Activated CD4-positive, CD25-positive, alpha-beta regulatory T cell (primary cell): ENCODE measurements at places on chromosomes 5 and 9.

- DNase-seq: no peak
Observed at GRCh38 chr5:148798786-148799185, 27.6 kb upstream of the ADRB2 start.

DNA sequence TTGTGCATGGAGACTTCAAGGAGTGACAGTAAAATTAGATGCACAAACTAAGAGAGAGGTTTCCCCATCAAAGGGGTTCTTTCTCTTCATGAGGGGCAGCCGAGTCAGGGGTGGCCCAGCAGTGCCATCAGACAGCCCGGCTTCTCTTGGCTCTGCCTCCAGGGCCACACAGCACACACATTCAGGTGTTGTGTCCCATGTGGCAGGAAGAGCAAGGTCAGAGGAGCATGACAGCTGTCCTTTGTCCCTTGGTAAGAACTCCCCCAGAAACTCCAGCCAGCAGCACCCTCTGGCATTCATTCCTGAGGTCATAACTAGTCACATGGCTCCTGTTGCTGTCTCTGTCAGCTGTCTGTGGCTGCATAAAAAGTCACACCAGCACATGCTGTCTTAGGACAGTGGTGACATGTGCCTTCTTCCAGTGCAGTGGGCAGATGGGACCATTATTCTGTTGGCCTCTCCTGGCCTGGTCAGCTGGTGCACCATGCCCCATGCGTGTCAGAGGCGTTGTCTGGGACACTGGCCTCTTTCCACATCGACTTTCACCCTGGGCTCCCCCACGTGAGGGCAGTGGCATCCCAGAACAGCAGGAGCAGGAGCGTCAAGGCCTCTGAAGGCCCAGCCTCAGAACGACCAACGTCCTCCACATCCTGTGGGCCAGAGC is 78.4 kb upstream of the OTULINL start:
- no peak for DNase-seq

DNA sequence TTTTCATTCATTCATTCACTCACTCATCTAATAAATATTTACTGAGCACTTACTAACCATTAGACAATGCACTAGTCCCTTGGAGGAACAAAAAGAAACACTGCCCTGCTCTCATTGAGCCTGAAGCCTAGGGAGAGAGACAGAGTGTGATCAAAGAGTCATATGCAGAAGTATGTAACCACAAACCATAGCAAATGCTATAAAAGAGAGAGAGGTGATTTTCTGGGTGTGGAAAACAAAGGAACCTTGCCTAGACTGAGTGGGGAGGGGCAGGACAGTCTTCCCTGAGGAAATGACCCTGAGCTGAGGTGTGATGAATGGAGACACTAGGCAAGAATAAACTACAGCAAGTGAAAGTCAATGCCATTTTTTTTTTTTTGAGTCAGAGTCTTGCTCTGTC is 10.8 kb upstream of the ADRA1B start:
- no peak for DNase-seq

- DNase-seq: no peak
Observed at GRCh38 chr5:56406221-56406620, 173.1 kb upstream of the ANKRD55 start.

DNA sequence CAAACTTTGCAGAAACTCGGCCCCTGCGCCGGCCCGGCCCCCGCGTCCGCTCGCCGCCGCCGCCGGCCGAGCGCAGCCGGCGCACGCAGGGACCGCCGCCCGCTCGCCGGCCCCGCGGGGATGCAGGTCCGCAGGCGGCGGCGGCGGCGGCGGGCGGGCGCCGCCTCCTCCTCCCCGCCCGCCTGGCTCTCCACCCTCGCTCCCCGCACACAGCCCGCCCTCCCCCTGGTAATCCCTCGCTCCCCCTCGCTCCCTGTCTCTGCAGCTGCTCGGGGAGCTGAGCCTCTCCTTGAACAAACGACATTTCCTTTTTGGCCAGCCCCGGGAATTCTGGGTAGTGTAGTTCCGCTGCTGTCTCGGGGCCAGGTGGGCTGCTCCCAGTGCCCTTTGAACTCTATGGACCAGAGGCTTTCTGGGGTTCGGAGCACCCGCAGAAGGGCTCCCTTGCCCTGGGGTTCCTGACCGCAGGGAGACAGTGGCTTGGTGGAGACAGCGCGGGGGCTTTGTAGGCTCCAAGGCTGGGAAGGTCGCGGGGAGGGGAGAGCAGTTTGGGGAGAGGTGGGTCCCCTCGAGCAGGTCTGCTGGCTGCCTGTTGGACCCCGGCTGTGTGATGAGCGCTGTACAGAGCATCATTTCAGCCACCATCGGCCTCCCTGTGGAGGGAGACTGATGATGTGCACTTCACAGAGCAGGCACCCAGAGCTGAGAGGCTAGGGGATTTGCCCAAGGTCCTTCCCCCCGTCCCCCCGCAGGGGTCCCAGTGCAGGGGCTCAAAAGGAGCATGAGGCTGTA is 1.8 kb upstream of the FAM78A start:
- DNase-seq: peak; percentile 36

GRCh38 chr9:92044936-92045335 is 70.3 kb downstream of the SPTLC1 start:
- DNase-seq: no peak

GRCh38 chr9:92119586-92119985 is 4.4 kb upstream of the SPTLC1 start:
- no peak for DNase-seq

DNA sequence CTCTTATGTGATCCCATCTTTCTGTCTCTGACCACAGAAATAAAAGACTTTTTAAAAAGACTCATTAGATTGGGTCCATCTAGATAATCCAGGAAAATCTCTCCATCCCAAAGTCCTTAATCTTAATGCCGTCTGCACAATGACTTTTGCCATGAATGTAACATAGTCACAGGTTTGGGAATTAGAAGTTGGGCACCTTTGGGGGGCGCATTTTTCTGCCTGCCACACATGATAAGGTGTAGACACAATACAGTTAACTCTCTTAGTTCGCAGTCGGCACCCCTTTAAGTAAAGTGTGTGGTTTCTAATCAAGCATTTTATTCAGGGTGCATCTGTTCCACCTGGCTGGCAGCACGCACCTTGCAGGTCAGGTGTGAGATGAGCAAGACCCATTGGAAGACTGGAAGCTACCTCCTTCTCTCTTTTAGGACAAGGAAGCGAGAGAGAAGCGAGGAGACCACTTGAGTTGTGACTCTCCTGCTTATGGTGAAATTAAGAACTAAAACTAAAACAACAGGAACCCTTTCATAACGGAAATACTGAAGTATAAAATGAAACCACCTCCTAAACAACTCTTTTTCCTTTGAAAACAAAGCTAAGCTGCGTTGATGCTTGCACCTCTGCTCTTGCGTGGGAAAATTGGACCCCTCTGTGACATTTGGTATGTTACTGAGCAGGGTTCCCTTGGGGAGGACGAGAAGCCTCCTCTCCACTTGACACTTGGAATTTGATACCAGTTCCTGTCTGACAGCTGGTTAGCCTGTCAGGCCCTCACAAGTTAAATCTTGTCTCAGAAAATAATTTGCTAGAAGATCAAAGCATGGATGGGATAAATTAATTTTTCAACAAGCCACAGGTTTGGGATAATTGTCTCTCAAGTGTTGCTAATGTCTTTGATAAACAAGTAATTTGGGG is 304.6 kb upstream of the DMRT1 start:
- no peak for DNase-seq

GRCh38 chr5:37742111-37742510 is 97.7 kb downstream of the GDNF start:
- DNase-seq: no peak

DNA sequence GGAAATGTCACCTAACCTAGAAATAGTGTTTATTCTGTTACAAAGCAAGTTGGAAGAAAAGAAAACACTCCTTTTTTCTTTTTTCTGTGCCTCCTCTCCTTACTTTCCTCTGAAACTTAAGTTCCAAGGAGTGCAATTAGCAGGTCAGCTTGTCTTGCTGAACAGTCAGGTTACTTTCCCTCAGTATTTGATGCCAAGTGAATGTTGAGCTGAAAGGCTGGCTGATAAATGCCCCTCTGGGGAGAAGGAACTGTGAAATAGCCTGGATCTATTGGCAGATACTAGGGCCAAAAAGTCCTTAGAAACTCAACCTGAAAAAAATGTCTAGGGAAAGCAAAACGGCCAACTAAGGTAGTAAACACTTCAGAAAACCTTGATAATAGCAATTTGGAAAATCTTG is 43.6 kb downstream of the GRIA1 start:
- no peak for DNase-seq

DNA sequence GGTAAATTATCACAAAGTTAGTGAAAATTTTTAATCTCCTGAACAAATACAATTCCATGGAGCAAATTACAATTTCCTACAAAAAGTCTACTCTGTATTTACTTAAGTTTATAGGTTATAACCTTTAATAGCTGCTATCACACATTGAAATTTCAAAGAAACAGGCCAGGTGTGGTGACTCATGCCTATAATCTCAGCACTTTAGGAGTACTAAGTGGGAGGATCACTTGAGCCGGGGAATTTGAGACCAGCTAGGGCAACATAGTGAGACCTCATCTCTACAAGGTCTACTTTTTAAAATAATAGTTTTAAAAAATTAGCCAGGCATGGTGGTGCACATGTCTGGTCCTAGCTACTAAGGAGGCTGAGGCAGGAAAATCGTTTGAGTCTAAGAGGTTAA is 50.3 kb downstream of the HINT1 start:
- no peak for DNase-seq

- no peak for DNase-seq
Observed at GRCh38 chr9:133942206-133942975, 49.7 kb downstream of the VAV2 start.

DNA sequence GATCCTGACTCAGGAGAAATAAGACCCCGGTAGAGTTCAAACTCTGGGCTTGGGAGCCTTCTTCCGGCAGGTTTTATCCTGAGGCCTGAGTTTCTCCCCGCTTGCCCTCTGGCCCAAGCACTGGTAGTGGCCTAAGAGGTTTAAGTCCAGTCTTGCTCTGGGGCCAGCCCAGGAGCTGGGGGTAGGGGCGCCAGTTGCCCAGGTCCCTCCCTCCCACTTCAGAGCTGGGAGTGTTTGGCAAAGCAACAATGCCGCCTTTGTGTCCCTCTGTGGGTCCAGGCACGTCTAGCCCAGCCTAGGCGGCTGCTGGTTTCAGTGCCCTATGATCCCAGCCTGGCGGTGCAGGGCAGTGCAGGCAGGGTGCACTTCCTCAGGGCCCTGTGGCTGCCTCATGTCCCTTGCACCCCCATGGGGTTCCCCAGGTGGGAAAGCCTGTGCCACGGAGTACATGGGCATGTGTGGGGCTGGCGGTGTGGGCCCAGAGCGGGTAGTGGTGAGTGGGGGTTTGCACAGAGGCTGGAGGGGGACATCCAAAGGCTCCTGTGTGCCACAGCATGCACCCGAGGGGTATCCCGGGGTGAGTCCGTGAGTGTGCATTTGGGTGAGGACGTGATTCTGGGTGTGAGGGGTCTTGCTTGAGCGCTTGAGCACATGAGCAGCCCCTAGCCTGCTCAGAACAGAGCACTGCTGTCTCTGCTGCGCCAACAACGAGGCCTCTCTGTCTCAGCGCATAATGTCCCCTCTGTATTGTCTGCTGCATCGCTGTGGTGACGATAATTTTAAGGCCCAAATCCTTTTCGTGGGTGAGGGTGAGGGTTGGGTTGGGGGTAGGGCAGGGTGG is 61.7 kb upstream of the PSD2 start:
- DNase-seq: no peak

DNA sequence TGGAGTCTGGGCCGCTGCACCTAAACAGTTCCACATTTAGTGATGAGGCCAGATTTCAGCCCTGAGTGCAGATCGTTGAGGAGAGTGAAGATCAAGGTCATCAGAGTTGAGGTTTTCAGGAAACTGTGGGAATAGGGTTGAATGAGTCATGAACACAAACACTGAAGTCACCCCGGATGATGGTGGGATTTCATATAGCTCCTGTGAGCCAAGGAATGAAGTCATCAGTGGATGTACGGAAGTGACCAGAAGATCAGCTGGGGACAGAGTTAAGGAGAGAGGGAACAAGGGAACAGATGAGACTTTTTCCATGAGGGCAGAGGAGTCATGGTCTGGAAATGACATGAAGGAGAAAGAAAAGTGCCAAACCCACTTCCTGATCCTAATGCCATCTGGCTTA is 36.5 kb downstream of the PALM2AKAP2 start:
- no peak for DNase-seq

DNA sequence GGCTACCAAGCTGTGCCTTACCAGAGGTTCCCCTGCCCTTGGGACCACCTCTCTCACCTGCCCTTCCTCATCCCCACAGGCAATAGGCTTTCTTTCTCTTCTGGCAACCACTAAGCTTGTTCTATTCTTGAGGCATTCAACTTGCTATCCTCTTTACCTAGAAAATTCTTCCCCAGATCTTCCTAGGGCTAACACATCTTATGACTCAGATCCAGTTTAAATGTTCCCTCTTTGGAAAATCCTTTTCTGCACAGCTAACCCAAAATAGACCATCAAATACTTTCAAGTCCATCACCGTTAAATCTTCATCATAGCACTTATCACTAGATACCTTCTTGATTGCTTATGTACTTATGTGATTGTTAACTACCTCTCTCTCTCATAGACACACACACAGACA is 93.7 kb downstream of the ENC1 start:
- no peak for DNase-seq

GRCh38 chr9:85215416-85215815 is 526.3 kb downstream of the AGTPBP1 start:
- no peak for DNase-seq

- peak; percentile 24 for DNase-seq
Observed at GRCh38 chr9:125241863-125242739, 958 bp upstream of the HSPA5 start.

DNA sequence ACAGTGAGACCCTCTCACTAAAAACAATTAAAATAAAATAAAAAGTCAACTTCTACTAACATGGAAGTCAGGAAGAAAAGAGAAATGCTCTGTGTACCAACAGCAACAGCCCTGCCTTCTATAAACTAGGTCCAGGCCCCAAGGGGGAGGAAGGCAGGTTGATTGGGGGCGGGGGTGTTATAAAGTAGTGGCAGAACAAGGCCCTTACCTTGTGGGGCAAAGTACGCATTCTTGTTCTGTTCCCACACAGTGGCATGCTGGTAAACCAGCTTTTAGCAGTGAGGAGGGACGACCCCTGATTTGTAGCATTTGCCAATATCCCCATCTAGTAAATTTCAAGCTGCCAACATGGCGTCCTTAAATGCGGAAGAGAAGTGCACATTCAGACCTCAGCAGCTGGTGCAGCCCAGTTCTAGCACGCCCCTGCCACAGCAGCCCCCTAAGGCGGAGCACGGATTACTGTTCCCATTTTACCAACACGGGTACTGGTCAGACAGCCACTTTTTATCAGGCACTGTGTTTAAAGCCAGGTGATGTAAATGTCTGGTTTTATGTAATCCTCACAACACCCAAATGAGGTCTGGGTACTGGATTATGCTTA is 69.5 kb downstream of the GTF3C4 start:
- no peak for DNase-seq

DNA sequence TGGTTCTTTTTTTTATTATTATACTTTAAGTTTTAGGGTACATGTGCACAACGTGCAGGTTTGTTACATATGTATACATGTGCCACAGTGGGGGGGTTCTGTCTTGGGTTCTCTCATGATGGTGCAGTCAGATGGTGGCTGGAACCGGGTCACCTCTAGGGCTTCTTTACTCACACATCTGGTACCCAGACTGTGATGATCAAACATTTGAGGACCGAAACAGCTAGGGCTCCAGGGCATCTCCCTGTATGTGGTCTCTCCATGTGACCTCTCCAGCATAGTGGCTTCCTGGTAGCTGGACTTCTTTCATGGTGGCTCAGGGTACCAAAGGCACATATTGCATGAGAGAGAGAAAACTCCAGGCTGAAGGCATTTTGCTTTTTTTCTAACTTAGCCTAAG is 9.8 kb upstream of the CRHBP start:
- no peak for DNase-seq
